ENCODE measurements at places on chromosomes 4 and X.

- no peak for DNase-seq
These were observed 39.7 kb downstream of the NSG1 start for GRCh38 chr4:4426511-4427120.

GRCh38 chr4:123987408-123987807 lies 590.8 kb downstream of the SPRY1 start:
- DNase-seq = no peak

- DNase-seq = no peak
These were observed 1.1 kb downstream of the NKX3-2 start for GRCh38 chr4:13543032-13543838.

DNA sequence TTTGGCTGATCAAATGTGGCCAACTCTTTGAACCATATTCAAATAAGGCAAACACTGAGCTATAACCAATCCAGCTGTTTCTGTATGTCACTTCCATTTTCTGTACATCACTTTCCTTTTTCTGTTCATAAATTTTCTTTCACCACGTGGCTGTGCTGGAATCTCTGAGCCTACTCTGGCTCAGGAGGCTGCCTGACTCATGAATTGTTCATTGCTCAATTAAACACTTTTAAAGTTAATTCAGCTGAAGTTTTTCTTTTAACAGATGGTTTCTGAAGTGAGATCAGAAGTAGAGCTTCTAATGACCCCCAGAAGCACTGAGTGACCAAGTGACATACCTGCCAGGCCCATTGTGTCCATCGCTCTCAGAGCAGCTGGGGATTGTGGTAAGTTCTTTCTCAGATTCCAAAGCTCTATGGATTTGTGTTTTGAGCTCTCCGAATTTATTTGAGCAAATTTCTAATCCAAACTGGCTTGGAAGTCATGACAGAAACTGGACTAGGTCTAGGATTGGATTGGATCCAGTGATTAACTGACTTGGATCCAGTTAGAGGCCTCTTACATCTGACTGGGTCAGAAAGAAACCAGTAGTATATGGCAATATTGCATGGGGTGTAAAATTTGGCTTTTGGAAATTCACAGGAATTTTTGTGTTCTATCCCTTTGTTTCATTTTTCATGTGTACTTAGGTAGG lies 121.2 kb upstream of the BANK1 start:
- no peak for DNase-seq

DNA sequence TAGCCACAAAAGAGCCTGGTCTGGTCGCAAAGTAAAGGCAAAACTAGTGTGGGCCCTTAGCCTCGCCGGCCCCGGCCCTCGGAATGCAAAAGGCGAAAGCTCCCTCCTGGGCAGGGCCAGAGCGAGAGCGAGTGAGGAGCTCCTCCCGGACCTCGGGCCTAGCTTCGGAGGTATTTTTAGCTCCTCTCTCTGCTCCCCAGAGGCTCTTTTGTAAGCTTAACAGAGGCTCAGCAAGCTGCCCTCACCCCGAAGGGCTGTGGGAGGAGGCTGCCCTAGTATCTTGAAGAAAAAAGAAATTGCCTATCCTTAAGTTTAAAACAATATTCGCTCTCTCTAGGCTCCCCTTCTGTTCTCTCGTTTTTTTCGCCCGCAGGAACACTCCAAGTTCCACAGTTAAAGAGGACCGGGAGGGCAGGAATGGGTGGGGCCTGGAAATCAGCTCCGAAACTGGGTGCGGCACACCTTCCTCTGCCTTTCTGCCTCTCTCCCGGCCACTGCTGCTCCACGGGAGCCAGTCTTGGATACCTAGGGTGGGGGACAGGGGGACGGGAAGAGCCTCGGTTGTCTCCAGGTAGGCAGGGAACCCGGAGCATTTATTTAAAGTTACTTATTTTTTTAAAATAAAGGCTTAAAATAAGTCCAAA lies 12.1 kb downstream of the HAND2 start:
- DNase-seq = no peak

DNA sequence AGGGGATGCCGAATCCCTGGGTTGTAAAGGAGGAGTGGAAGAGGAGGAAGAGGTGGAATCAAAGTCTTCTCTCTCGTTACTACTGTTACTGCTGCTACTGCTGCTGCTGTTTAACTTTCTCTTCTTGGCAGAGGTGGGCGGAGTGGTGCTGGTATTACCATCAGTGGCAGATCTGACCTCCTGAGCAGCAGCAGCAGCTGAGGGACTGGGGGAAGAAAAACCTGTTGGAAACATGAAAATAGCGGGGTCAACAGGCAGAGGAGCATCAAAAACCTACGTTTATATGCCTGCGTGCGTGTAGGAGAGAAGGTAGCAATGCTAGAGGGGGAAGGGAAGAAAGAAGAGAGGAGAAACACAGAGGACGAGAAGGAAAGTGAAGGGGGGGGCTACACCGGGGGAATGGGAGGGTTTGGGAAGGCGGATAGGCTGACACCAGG lies 339 bp downstream of the CUL4B start:
- DNase-seq = no peak

GRCh38 chrX:85378461-85378860 lies 1.0 kb downstream of the POF1B start:
- DNase-seq = no peak

DNA sequence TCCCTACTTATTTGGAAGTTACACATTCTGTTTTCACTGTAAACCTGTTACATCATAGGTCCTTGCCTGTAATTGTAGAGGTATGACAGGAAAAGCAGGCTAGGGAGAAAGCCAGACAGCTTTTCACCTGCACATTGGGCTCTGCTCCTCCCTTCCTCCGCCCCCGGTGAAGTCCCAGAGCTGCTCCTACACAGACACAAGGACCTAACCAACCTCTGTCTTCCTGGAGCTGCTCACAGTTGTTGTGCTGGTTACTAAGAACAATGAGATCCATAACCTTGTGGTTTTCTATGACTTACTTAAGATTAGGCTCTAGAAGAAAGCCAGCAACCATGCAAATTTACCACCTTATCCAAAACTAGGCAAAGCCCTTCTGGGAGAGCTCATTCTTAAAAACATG lies 40.0 kb downstream of the MOSPD2 start:
- no peak for DNase-seq

DNA sequence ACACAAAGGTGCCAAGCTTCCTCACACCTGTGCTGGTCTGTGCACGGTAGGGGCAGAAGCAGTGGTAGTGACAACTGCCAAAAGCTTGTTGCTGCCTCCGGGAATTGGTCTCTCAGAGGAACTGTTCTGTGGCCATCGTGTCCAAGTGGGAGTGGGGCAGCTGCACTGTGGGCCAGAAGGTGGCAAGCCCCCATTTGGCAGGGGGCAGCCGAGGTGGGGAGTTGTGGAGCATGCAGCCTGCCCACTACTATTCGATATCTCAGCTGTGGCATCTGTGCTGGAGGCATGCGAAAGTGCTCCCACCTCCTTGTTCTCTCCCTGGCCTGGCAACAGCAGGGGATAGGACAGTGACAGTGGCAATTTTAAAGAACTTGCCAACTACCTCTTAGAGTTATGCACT lies 192.8 kb downstream of the TBX22 start:
- no peak for DNase-seq

DNA sequence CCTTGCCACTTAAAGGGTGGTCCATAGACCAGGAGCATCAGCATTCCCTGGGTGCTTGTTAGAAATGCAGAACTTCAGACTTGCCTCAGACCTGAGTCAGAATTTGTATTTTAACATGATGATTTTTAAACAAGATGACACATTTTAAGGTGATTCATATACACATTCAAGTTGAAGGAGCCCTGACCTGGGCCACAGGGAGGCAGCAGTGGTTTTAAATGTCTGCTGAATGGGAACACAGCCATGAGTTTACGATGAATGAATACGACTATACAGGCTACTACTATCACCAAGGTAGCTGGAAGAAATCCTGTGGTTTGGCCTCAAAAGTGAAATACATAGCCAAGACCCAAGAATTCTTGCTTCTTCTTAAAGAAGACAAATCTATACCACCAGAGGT lies 2.9 kb downstream of the HDAC8 start:
- no peak for DNase-seq

- no peak for DNase-seq
These were observed 498 bp downstream of the RBMX start for GRCh38 chrX:136880003-136880451.

DNA sequence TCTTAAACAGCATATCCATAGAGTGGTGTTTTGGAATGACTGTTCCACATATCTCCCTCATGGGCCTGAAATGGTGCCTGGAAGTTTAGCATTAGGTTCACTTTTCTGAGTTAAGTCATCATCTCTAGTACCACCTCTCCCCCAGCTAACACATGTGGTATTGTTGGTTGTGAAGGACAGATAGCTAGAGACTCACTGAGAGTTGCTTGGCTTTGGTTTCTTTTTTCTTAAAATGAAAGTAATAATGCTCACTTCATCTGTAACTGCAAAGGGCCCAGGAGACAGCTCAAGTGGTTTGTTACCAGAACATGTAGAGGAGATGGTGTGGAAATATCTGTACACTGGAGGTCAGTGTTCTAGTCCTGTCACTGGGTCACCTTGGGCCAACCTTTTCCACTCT lies 90.9 kb downstream of the EFNB1 start:
- DNase-seq = no peak

DNA sequence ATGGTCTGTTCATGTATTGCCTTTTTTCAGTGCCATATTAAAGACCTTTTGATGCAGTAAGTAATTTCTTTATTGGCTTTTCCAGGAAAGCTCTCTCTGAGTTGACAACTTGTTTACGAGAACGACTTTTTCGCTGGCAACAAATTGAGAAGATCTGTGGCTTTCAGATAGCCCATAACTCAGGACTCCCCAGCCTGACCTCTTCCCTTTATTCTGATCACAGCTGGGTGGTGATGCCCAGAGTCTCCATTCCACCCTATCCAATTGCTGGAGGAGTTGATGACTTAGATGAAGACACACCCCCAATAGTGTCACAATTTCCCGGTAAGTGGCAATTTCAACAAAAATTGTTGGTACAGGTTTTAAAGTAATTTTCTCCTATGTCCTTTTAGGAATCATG lies 148.0 kb downstream of the STIM2 start:
- no peak for DNase-seq

DNA sequence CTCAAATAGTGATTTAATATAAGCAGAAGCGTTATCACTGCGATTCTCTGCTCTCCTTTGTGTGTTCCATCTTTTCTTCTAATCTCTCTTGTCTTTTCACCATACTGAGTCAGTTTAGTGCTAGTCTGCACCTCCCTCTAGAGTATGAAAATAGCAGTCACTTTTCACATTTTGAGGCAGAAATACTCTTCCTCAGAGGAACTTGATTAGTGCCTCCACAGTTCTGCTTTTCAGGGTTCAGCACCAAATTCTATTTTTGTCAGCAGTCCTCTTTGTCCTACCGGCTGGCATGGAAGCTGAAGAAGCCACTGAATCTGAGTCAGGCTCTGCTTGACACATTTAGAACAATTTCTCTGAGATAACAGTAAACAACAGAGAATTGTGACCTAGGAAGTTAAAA lies 49.7 kb upstream of the ANKRD17 start:
- DNase-seq = no peak

GRCh38 chrX:118345045-118345463 lies 852 bp upstream of the WDR44 start:
- no peak for DNase-seq

- no peak for DNase-seq
These were observed 43.5 kb upstream of the TMEM164 start for GRCh38 chrX:109959356-109959871.

DNA sequence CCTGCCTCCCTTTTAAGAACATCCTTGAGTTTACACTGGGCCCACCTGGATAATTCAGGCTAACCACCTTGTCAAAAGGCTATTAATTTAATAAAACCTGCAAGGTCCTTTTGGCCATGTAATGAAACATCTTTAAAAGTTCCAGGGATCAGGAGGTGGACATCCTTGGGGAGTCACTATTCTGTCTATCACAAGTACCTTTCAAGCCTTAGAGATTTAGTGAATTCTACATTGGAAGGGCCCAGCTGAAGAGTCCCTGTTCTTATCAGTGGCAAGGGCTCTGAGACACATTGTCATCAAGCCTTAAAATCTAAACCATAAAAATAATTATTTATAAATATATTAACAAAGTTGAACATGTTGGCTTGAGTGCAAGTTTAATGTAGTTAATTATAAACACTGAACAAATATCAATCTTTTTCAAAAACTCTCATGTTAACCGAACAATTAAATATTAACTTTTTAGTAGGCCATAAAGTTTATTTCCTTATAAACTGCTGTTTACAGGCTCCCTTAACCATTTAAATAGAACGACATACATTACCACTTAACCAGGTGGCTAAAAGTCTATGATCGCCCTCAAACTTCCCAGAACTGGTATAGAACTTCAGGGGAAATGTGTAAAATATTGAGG lies 104.4 kb upstream of the CBR4 start:
- no peak for DNase-seq

DNA sequence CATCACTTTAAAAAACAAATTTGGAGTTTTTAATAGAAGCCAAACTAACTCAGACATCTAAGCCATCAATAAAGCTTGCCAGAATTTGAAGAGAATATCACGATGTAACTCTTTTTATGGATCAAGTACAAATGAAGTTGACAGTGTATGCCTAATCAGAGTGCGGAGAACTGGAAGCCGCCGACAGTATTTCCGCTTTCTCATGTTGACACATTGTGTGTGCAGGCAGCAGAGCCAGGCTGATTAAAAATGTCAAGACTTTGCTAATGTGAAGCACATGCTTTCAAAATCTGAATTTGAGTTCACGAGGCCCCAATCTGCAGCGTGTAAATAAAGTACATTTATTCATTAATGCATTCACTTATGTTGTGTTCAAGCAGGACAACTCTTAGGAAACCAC lies 161.2 kb downstream of the TENM3 start:
- no peak for DNase-seq

- DNase-seq = no peak
These were observed 97.7 kb downstream of the NFKB1 start for GRCh38 chr4:102598762-102599374.

DNA sequence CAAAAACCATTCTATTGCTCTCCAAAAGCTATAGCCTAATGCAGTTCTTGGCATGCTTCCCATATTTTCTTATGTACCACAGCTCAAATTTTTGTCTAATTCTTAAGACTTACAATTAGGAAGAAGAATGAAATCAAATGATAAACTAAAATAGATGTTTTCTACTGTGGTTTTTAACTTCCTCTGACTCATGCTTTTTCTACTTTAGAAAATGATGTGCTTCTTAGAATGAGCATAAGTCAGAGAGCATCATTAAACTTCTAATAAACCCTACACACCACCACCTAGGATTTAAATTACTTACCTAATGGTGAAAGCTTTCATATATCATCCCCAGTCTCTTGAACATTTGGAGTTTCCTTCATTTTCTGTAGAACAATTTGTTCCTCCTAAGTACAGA lies 217.0 kb upstream of the NDST3 start:
- no peak for DNase-seq

DNA sequence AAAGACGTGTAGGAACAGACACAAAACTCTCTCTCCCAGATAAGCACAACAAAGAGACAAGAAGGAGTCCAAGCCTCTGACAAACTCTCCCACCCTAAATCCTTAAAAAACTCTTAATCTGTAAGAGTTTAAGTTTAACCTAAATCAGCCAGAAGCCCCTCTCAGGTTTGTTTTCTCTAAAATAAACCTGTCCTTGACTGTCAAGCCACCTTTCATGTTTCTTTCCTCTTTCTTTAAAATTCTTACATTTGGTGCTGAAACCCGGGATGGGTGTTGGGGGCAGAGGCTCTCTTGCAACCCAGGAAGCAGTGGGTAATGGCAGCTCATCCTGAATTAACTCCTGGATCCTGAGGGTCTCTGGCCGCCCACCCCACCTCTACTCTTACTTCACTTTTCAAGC lies 107.8 kb upstream of the TENT5D start:
- no peak for DNase-seq

- no peak for DNase-seq
These were observed 208.9 kb downstream of the CLCN4 start for GRCh38 chrX:10365532-10366265.
